Daoy (cell line): ENCODE measurements at places on chromosomes 16 and 17. TPM values are rescaled to one million over a fixed set of nuclear protein-coding genes. Genes with fewer than 3 reads are reported as not detected.

EPN3 gene
- not detected in 2 replicates for total RNA-seq

ATP2A1 gene
- total RNA-seq: 0.48 TPM in 1 of 2 replicates, not detected in the other

- no peak for DNase-seq
These were observed 61.5 kb downstream of the RBFOX3 start for GRCh38 chr17:79549141-79549915.

CEP295NL gene
- total RNA-seq: 1.0 TPM in 1 of 2 replicates, not detected in the other

DNA sequence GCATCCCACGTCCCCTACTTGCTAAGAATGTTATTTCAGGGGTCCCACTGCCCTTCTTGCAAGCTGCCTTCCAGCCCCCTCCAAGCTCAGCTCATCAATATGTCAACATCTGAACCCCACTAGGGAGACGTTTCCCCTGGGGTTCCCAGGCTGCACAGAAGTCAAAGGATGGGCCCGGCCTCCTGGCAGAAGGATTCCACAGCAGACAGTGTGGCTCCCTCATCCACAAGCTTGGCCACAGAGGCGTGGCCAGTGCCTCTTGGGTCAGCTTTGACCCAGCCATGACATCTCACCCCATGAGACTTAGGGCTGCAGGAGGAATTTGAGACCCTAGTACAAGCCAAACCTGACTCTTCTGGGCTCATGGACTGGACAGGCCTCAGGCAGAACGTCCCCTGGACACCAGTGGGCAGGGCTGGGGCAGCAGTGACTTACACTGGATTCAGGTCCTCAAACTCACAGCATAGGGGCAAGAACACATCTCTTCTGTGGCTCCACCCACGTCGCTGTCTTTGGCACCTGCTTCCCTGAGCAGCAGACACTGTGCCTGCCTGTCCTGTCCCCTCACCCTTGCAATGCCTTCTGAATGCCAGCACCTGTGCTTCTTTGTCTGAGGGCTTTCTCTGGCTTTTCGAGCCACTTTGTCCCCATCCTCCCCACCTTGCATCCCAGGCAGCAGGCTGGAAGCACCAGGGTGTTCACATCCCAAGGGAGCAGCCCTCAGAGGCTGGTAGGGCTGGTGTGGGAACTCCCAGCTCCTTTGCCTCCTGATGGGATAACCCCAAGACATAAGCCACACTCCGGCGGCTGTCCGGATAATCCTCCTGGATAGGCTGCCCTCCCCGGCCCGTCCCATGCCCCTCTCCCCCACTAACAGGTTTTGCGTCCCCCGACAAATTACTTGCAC is 56.0 kb upstream of the ENPP7 start:
- DNase-seq: no peak

DNA sequence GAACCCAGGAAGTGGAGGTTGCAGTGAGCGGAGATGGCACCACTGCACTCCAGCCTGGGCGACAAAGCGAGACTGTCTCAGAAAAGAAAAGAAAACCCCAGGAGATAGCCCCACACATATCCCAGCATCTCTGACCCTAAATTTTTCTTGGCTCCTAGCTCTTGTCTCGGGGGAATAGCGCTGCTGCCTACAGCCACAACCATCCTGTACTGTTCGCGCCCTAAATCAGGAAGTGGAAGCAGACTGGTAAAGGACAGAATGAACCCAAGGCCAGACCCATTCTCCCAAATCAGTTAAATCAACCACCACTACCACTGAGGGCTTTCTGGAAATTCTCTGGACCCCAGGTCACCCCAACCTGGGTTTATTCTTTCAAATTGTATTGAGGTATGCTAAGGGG is 1.7 kb downstream of the CTDNEP1 start:
- DNase-seq: no peak

GRCh38 chr16:88287219-88287618 is 95.5 kb upstream of the ZNF469 start:
- DNase-seq: peak; percentile 52

- peak; percentile 73 for DNase-seq
These were observed 61.3 kb downstream of the CDRT4 start for GRCh38 chr17:15406081-15406480.

KCNH4 gene
- under 0.01 TPM in 1 of 2 replicates, not detected in the other for total RNA-seq

SSTR5 gene
- total RNA-seq: not detected in 2 replicates

GRCh38 chr16:70267516-70267915 is 15.8 kb upstream of the EXOSC6 start:
- DNase-seq: peak; percentile 40

SSH2 gene
- 4.0 and 4.6 TPM in 2 replicates for total RNA-seq

DNA sequence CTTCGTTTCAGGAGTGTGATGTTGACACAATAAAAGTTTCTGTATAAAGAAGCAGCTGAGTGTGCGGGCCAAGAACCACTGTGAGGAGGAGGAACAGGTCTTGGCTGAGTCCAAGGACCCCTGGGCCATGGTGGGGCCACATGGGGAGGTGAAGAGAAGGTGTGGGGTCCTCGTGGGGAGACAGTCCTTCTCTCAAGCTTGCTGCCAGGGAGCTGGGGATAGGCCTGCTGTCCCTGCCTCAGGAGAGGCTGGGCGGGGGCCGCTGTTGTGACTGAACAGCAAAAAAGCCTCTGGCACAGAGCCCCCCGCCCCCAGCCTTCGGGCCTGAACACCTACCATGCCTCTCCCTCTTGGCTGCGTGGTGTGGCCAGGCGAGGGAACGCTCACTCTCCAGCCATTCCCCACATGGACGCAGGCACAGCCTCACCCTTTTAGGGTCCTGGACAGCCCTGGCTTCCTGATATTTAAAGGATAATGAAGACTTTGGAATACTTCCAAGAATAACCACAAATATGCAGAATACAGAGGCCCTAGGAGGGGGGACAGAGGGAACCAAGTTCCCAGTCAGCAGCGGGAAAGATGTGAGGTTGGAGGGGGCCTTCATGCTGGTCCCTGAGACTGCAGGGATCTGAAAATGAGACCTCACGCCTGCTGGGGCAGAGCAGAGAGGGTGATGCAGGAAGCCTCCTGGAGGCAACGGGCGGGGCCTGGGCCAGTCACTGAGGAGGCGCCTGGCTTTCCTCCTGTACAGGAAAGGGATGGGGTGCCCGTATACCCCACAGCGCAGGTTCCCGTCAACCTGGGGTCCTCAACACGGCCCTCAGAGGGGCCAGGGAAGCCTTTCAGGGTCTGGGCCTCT is 100.0 kb upstream of the CREBBP start:
- DNase-seq: peak; percentile 55

DNA sequence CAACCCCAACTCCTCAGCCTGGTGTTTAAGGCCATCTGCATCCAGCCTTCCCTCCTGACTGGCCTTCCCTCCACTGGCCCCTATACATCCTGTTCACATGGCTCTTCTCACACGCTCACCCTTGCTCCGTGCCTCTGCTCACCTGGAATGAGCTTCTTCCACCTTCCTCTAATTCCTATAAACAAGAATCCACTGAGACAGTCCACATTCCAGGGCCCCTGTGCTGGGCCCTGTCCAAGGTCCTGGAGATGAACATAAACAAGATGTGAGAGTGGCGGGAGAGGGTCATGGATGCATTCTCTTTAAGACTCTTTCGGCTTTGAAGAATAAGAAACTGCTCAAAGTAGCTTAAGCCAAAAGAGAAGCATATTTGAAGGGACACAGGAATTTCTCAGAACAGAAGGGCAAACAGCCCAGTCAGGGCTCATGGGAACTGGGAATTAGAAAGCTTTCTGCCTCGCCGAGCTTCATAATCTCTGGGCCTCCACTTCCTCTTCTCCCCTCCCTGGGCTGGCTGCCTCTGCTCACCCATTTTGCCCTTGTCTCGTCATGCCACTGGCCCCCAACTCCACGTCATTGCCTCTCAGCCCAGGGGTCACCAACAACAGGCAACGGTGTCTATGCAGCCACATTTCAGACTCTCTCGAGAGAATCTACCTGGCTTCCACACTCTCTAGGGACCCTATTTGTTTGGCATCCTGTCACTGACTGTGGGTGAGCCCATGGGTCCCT is 13.5 kb downstream of the SPPL2C start:
- no peak for DNase-seq

ATP1B2 gene
- not detected in 2 replicates for total RNA-seq

RAB34 gene
- total RNA-seq: 243 and 290 TPM in 2 replicates

GRCh38 chr17:19709841-19710240 is 6.5 kb downstream of the SLC47A2 start:
- DNase-seq: no peak

CCL23 gene
- total RNA-seq: not detected in 2 replicates

DNA sequence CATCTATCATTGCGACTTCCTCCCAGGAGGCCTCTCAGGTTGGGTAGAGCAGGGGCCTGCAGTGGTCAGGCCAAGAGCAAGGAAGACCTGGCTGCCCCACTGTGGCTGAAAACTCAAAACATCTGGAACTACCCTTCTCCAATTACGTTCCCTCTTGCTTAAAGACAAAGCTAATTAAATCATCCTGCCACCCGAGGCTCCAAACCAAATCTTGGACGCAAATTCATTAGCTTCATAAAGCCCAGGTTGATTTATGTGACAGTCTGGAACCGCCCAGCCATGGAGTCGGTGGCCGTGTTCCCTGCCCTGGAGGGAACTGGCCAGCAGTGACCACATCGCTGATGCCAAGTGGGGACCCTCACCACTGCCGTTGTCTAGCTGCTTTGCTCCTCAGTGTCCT is 21.4 kb downstream of the GRIN2C start:
- no peak for DNase-seq
